GM12878 (cell line): ENCODE measurements at places on chromosomes 3 and 15. TPM values are rescaled to one million over a fixed set of nuclear protein-coding genes. Genes with fewer than 3 reads are reported as not detected.

Gene SLC22A14
- total RNA-seq = not detected in 2 replicates

Gene UBA7
- 108 and 116 TPM in 2 replicates for total RNA-seq

Gene HRG
- total RNA-seq = 0.13 and 0.21 TPM in 2 replicates

Gene CD86
- 41.9 and 49.8 TPM in 2 replicates for total RNA-seq

Gene RHCG
- not detected in 2 replicates for total RNA-seq

DNA sequence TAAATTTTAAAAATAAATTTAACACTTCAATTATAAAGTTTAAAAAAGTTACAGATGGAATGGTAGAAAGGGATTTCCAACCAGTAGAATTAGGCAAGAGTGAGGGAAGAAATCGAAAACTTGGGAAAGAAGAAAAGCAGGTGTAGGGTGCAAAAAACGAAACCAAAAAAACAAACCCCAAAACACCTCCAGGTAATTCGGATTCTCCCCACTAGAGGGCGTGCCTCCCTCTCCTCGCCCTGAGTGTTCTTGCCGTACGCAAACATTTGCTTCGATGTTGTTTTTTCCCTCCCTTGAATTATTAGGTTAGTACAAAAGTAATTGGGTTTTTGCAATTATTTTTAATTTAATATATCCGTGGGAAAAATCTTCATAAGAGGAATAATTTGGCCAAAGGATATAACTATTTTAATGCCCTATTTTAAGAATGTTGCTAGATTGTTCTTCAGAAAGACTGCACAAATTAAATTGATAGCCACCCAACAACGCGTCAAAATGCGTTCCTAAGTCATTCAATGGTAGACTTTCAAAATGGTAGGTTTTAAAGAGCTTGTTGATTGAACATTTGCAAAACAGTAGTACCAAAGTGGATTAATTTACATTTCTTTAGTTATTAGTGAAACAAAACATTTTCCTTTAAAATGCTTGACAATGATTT, 63.7 kb downstream of the SLC30A4 start:
- peak; percentile 44 for DNase-seq

DNA sequence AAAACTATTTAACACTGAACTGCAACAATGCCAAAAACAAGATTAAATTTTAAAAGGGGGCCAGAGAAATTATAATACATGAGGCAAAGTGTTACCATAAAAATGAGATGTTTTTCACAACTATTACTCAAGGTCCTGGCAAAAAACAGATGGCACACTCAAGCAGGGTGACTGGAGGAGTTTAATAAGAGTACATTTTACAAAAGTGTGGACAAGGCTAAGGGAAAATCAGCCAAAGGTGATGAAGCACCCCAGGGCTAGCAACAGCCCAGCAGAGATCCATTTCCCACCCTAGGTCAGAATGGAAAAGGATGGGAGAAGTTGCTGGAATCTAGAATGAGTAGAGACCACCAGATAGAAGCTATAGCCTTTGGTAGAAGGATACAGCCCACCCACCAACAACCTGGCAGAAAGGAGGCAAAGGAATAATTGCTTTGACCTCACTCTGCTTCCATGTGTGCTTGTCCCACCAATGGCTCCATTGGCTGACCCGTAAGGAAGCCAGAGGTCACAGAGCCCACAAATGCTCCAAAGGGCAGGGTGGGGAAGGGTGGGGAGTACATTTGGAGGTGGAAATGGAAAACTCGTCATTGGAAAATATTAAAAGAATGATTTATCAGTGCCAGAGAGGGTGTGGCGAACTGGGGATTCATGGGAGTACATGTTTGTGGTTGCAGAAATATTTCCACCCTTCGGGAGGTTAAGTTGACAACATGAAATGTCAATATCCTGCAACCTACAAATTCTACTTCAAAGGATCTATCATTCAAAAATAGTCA, 161.0 kb upstream of the UBE2E2 start:
- DNase-seq = no peak

DNA sequence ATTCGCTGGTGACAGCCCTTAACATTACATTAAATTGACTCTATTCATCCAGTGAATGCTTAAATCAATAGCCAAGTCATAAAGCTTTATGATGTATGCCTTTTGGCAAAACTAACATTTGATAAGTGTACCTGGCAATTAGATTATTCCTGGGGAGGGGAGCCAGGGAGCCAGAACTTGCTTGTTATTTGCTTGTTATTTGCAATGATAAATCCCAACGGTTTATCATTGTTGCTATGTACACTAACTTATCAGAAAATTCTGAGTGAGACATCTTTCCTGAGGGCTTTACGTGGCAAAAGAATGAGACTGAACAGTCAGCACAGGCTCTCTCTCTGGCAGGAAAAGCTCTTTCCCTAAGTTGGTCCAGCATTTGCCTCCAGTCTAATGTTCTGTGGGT, 35.8 kb upstream of the FBN1 start:
- no peak for DNase-seq

GRCh38 chr3:147421184-147421912, 12.2 kb downstream of the ZIC1 start:
- DNase-seq = no peak

GRCh38 chr3:195236801-195237570, 34.0 kb downstream of the XXYLT1 start:
- no peak for DNase-seq
